Jurkat, Clone E6-1 (cell line): ENCODE measurements at places on chromosomes 13 and 19.

DNA sequence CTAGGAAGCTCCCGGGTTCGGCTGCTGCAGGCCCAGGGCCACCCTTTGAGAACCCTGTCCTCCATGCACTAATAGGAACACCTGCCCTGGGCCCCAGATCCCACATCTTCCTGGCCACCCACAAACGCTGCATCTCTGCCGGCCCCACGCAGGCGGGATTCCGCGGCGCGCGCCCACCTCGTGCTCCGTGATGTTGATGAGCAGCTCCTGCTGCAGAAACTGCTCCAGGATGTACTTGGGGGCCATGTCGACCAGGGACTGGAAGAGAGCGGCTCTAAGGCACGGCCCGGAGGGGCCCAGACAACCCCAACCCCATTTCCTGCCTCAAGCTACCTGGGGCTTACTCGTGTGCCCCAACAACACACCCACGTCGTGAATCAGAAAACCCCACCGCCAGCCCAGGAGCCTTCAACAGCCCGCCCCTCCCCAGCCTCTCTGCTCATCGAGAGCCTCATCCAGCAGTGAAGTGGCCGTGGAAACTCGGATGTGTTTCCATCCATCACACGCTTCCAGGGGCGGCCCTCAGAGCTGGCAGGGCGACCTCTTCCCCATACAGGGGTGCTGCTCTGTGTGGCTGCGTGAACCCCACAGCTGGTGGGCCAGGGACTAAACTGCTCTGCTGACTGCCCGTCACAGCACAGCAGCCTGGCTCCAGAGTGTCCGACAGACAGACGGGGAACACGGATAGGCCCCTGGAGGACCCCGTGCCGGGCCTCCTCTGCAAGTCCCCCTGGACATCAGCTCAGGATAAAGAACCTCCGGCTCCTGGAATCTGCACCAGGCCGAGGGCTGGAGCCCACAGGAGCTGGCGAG, 4.2 kb downstream of the POLR2E start:
- DNase-seq = no peak

GRCh38 chr19:53626976-53627375, 4.8 kb upstream of the DPRX start:
- no peak for DNase-seq

GRCh38 chr19:1279782-1280341, 4.5 kb downstream of the FAM174C start:
- DNase-seq = peak; percentile 62

- DNase-seq = no peak
These were observed 98.7 kb upstream of the KL start for GRCh38 chr13:32917504-32917903.

GRCh38 chr13:96810104-96810503, 184.2 kb downstream of the OXGR1 start:
- no peak for DNase-seq

- no peak for DNase-seq
These were observed 73.4 kb downstream of the RUBCNL start for GRCh38 chr13:46313432-46314257.

DNA sequence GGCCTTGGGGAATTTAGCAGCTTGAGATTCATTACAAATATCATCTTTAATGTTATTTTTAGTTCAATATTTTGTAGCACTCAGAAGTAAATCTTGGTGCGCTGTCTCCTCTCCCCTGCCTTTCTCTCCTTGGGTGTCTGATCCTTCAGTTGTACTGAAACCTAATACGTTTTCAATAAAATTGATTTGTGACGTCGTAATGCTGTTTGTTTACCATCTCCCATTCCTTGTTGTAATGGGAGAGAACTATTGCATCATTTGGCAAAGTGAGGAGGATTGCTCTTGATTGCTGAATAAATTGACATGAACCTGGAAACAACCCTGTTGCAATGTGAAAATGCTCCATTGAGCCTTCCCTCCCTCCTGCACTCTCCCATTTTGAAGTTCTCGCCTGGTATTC, 43.2 kb upstream of the TSHZ3 start:
- no peak for DNase-seq

DNA sequence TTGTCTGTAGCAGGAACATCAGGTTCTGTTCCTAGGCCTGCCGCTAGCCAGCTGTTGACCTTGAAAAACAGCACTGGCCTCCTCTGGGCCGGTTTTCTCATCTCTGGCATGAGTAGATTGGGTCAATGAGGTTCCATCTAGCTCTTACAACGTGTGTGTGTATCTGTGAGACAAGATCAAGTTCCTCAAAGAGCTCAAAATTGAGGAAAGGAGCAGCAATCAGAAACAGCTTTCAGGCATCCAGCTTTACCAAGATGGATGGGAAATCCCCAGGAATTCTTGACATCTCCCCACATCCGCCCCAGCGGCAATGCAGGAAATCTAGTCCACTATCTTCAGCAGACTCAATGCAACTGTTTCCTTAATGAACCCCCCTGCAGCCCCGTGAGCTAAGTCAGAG, 4.9 kb downstream of the FLT1 start:
- DNase-seq = no peak

- DNase-seq = no peak
These were observed 138.8 kb downstream of the RGCC start for GRCh38 chr13:41596190-41596589.

DNA sequence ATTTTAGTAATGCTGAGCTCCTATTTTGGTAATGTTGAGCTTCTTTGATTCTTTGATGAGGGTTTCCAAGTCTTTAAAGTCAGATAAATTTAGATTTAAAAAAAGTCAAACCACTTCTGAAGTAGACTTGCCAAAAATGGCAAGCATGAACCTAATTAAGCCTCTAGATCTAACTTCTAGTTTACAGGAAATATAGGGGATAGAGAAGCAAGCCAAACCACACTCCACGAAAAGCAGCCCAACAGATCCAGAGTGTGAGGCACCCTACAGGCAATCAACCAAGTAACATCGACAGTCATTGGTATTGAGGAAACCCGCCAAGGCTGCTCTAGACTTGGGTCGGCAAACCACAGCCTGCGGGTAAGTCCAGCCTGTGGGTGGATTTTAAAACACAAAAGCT, 3.7 kb downstream of the GGACT start:
- peak; percentile 78 for DNase-seq

- DNase-seq = no peak
These were observed 30.9 kb upstream of the KCTD4 start for GRCh38 chr13:45231722-45232121.

DNA sequence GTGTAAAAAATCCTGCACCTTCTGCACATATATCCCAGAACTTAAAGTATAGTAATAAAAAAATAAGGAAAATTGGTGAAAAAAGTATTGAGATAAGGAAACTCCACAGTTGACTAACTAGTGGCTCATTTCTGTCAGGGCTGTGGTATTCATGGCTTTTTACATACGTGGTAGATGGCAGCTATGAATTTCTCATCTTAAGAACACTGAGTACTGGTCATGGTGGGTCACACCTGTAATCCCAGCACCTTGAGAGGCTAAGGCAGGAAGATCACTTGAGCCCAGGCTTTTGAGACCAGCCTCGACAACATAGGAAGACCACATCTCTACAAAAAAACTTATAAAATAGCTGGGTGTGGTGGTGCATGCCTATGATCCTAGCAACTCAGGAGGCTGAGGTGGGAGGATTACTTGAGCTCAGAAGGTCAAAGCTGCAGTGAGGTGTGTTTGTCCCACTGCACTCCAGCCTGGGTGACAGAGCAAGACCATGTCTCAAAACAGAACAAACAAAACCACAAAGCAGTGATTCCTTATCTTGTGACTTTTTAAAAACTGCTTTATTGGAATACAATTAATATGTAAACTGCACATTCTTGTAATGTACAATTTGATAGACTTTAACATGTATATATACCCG, 16.8 kb downstream of the SLAIN1 start:
- no peak for DNase-seq

GRCh38 chr13:46490129-46490528, 62.8 kb upstream of the LRCH1 start:
- DNase-seq = no peak

DNA sequence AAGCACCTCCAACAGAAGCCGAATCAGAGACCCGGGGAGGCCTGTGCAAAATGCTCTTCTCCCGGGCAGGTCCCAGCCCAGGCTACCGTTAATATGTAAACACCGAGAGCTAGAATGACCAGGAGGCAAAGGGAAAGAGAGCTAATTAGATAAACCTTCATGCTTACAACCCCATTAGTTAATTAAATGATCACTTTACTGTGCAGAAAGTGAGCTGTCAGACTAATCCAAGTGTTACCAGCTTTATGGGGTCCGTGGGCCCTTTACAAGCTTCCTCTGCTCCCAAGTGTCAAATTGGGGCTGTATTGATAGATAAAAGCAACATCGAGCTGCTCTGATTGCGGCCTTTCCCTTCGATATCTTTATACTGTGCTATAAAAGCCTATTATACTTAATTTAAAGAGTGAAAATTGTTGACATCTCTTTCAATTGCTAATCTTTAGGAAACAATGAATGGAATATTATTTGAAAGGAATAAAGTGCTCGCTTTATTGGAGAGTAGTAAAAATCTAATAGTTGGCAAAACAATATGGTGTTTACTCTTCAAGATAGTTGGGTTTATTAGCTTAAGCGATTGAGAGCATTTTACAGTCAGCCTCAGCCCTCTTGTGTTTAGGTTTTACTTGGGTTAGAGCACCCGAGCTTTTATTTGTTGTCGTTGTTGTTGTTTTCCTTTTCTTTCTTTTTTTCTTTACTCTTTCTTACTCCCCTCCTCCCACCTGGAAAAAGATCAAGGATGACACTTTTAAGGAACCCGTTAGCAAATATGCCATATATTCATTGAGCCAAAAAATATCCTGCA, 189.3 kb upstream of the GPR12 start:
- no peak for DNase-seq

GRCh38 chr19:3673506-3674439, 26.5 kb downstream of the PIP5K1C start:
- DNase-seq = no peak

DNA sequence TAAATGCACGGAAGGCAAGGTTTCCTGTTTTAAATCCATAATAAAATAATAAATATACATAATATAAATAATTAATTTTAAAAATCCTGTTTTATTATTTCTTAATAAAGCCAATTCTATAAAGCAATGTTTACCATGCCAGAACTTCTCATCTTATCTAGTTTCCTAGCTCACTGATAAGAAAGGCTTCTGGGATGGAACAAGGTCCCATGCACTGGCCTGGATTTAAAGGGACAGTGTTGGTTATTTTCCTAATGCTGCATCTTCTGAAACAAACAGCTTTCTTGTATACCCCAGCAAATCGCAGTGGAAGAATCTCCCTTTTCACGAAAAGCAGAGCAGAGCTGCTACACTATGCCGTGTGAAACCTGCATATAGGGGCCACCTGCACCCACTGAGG, 68.8 kb downstream of the LNX2 start:
- DNase-seq = no peak

DNA sequence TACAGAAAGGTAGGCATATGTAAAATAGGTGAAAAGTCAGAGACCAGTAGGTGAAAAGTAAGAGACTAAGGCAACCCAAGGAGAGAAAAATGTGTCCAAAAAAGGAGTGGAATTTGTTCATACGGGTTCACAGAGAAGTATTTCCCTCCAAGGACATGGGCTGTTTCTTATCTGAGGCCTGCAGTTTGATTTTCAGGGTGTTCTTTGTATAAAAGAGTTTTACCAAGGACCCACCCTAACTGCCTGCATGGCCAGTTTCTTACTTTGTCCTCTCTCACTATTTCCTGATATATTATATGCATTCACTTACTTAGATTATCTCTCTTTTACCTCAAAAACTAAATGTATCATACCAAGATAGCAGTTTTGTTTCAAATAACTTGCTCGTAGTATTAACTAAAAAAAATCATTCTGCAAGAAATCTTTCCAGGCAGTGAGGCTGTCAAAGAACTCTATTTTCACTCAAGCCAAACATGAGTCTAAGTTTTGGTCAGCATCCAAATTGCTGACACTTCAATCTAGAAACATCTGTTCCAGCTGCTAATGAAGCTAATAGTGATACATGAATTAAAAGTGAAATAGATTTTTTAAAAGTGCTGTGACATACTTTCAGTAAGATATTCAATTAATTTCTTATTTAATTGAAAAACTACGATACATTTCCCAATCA, 141.4 kb upstream of the SGCG start:
- DNase-seq = no peak

DNA sequence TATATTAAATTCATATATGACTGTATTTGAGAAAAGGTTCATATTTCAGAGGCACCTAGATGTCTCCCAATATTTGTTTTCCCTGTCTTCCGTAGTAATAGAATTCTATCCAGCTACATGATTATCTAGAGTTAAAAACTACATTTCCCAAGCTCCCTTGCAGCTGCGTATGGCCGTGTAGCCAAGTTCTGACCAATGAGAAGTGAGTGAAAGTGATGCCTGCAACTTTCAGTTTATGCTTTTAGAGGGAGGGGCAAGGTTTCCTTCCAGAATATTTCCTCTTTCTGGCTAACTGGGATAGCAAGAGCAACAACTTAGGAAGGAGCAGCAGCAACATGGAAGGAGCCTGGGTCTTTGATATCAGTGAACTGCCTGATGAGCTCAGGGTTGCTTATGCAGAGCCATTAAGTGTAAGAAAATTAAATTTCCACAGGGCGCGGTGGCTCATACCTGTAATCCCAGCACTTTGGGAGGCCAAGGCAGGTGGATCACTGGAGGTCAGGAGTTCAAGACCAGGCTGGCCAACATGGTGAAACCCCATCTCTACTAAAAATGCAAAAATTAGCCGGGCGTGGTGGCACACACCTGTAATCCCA, 23.2 kb upstream of the CYP2A13 start:
- DNase-seq = peak; percentile 7

DNA sequence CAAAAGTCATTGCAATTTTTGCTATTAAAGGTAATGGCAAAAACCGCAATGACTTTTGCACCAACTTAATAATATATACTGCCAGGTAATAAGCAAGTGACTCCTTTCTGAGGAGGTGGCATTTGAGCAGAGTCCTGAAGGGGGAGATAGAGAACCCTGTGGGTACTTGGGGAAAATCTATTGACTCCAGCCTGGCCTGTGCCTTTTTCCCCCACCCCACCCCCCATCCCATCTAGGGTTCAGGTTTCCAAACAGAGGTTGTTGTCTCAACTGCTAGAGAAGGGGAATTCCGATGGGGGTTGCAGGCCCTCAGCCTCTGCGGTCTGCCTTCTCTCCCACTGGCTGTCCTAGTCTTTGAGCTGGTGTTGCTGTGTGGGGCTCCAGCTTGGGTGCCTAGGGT, 11.5 kb downstream of the S1PR2 start:
- no peak for DNase-seq

DNA sequence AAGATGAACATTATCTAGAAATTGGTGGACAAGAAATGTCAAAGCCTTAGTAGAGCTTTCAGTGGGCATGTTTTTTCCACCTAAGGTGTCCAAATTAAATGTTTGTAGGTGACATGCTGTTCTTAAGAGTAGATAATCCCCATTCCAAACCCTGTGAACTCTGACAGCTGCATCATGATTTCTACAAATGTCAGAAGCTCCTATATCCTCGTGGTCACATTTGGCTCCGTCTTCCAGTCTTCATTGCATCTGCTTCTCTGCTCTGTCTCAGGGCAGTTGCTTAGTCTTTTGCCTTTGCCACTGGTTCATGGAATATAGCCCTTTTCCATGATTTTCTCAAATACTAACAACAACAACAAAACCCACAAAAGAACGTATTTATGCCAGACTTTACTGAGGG, 234.5 kb downstream of the DLEU7 start:
- DNase-seq = no peak

- no peak for DNase-seq
These were observed 785.6 kb upstream of the KLHL1 start for GRCh38 chr13:70893832-70894231.
